ENCODE measurements at places on chromosomes 1 and 21.

DNA sequence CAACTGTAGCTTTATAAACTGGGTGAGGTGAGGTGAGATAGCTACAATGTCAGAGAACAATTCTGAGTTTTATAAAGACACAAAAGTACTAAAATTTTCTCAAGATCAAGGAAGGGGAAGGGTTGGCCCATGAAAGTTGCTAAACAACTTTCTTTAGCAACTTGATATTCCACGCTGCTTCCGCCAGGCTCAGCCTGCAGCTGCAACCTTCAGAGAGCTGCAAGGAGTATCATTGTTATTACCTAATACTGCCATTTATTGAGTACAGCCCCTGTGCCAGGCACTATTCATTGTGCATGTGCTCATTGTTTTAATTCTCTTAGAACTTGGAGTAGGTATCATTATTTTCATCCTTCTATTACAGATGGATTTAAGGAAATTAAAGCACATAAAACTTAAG, 34.1 kb upstream of the SUCO start:
- DNase-seq = no peak

DNA sequence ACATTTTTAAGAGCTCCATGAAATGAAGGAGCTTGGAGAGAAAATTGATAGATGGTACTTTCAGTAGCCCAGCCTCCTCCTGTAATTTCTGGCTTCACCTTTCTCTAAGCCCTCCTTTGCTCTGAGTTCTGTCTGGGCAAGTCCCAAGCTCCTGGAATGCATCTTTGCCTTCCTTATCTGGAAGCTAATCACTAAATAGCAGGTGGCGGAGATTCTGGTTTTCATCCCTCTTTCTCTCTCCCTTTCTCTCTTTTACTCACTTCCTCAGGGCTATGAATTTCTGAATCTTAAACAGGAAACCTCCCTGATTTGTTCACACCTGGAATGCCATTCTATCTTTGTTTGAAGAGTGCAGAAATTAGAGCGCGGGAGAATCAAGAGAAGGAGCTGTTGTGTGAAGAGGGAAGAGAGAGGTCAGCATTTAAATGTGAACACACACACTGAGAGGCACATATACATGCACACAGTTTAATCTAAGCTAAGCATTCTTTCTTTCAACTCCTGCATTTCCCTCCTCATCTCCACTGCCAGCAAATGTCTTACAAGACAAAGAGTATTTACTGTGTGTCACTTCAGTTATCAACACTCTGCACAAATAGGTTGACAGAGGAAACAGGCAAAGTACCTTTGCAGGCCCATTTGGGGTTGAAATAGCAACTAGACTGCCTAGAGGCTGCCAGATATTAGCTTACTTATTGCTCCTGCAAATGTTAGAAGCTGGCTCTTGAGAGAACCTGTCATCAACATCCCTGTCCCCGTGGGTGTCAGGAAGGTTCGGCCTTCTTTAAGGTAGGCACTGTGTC, 199.4 kb upstream of the CAMK1G start:
- no peak for DNase-seq

GRCh38 chr1:228465571-228466146, 21.5 kb upstream of the RNF187 start:
- no peak for DNase-seq

DNA sequence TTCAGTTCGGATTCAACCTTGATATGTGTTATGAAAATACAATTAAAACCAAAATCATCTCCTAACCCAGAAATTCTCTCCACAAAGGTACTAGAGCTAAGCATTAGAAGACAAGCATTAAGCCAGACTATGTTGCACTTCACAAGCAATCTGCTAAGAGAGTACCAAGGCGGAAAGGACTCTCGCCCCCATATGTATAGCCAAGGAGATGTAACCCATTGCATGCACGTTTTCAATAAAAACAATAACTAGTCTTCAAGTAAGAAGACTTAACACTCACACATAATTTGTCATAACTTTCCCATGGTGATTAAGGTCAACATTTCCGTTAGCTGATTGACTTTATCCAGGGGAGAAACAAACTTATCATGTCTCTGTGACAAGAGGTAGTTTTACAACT, 27.6 kb upstream of the PTPRC start:
- no peak for DNase-seq

GRCh38 chr1:47680815-47681475, 243.1 kb downstream of the FOXD2 start:
- DNase-seq = no peak

DNA sequence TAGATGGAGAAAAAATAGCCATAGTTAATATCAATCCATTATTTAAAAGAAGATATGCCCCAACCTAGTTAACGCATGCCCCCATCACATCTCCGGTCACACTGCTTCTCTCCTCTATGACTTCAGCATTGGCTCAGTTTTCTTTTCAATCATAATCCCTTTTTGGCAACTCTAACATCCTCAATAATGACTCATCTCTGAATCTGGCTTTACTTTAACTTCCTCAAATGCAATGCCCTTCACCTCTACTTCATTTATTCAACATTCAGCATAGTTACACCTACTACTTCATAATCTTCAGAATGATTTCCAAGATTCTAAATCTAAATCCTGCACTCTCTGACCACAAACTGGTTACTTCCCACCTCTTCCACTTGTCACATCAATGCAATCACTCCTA, 417.3 kb downstream of the USH2A start:
- no peak for DNase-seq

GRCh38 chr1:150281221-150281757, 1.1 kb upstream of the CIART start:
- DNase-seq = no peak

- DNase-seq = no peak
Measured at GRCh38 chr1:54247863-54248515, 48.0 kb downstream of the MRPL37 start.

DNA sequence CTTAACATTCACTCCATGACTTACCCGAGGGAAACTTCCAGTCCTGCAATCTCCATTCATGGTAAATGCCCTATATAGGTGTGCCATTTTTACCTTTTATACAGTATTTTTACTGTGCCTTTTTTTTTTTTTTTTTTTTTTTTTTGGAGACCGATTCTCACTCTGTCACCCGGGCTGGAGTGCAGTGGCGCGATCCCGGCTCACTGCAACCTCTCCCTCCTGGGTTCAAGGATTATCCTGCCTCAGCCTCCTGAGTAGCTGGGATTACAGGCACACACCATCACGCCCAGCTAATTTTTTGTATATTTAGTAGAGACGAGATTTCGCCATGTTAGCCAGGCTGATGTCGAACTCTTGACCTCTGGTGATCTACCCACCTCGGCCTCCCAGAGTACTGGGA, 124.4 kb upstream of the PLPPR4 start:
- DNase-seq = no peak

DNA sequence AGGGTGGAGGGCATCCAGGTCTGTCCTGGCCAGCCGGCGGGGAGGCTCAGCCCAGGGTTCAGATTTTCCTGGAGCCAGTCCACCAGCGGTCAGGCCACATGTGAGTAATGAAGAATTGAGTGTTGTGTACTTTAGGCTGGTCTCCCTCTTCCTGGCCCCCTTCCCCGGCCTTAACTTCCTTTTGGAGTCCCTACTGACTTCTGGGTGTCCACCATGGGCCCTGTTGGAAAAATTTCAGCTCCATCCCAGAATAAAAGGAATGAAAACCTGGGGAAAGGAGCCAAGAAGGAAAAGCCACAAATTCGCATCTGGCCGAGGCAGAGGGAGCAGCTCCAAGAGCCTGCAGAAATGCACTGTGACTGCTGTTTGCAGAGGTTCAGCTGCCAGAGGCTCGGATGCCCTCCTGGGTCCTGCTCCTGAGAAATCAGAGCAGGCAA, 35.5 kb upstream of the HHAT start:
- no peak for DNase-seq

DNA sequence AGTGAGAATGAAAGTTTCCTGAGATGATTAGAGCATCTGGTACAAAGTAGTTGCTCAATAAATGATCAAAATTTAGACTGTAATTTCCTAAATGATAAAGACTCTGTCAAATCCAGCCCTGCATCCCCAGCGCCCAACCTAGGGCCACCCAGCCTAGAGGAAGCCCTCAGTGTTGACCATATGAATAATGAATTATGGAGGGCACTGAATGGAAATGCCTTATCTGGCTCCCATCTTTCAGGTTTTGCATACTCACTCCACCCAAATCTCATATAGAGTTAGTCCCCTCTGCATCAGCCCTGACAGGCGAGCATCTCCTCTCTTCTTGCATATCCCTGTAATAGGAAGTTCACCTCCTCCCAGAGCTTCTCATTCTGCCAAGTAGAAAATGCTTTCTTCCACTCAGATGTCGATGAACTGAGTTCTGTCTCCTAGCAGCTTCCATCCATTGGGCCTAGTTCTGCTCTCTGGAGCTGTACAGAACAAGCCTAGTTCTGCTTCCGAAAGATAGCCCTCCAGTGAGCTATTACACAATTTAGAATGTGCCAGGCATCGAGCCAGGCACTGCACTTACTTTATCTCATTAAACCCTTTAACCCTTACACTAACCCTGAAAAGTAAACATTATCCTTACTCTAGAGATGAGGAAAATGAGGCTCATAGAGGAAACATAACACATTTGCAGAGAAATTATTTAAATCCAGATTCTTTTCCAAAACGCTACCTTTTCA, 20.9 kb downstream of the COA7 start:
- no peak for DNase-seq

- DNase-seq = no peak
Measured at GRCh38 chr1:53145942-53146708, 3.7 kb upstream of the SLC1A7 start.

- no peak for DNase-seq
Measured at GRCh38 chr1:231189683-231190270, 27.9 kb downstream of the TRIM67 start.

DNA sequence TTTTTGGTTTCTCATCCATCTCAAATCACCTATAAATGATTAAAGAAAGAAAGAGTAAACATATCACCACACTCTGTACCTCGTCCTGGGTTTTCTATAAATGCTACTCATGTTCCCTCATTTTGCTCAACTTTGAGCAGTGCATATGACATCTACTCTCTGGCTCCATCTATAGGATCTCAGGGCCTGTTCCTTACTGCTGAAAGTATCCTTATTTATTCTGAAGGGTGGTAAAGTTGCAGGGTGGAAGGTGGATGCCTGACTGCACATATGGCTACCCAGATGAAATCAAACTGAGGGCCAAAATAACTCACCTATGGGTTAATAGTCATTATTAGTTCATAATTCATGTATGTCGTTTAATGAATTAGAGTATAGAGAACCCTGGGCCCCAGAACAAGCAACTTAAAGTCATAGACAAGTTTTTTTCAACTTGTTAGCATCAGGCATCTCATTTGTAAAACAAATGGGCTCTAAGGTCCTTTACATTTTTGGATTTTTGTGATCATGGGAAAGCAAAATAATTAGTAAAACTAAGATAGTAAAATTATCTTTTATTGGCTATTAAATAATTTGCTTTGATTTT, 46.5 kb downstream of the NCF2 start:
- DNase-seq = no peak

DNA sequence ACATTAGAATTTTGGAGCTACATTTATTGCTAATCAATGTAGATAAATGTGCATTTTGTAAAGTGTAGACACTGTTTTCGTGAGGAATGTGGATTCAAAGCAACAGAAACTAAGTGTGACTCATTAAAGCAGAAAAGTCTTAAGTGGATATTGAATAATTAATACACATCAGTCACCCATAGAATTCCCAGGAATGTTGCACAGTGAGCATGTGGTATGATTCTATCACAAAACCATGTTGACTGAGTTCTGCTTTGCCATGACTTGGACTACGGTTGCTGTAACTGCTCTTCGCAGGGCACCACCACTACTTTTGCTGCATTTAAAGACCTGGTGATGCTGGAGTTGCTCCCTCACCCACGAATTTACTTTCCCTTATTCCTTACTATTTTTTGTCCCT, 471.8 kb downstream of the KCNT2 start:
- no peak for DNase-seq

- DNase-seq = no peak
Measured at GRCh38 chr1:101293461-101294051, 56.7 kb downstream of the S1PR1 start.

GRCh38 chr21:21750124-21750825, 752.1 kb downstream of the NCAM2 start:
- no peak for DNase-seq

- DNase-seq = no peak
Measured at GRCh38 chr1:972726-973458, 6.6 kb downstream of the PLEKHN1 start.

DNA sequence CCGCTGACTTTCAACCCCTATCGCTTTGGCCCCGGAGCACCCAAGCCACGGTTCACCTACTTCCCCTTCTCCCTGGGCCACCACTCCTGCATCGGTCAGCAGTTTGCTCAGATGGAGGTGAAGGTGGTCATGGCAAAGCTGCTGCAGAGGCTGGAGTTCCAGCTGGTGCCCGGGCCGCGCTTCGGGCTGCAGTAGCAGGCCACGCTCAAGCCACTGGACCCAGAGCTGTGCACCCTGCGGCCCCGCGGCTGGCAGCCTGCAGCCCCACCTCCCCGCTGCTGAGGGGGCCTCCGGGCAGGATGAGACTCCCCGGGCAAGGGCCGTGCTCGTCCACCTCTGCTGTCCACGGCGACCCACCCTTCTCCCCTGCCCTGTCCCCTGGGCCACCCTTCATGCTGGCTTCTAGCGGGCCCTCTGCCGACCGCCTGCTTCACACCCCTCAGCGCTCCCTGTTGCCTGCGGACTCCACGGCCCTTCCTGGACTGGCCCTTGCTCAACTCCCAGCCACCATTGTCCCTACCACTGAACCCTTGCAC, 92.2 kb upstream of the TRABD2B start:
- no peak for DNase-seq

DNA sequence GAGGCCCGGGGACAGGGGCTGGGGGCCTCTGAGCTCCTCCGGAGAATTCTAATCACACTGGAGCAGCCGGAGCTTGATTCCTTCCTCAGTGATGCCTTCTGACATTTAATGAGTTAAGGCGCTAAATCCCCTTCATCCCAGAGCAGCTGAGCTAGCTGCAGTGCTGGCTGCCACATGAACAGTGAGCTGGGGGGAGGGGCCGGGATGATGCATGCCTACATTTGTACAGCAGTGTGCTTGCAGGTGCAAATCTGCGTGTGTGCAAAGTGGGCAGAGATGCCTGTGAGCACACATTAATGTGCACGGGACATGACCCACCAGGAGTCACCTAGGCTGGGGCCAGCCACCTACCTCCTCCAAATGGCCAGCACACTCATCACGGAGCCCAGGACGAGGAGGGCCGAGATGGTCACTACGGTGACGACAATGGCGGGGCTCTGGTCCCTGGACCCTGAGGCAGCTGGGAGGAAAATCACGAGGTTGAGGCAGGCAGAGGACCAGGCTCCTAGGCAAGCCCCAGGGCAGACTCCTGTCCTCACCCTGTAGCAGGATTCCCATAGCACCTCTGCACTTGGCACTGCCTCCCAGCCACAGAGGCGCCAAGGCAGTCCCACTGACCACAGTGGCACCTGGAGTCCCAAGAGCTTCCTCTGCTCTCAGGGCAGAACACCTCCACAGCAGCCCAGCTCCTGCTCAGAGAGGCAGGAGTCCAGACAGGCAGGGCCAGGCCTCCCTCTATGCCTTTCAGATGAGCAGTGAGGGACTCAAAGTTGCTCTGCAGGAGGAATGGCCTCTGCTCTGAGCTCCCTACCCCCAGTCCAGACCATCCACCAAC, 34.7 kb downstream of the CDCA8 start:
- DNase-seq = no peak

- DNase-seq = no peak
Measured at GRCh38 chr21:42022091-42022430, 11.9 kb upstream of the ZBTB21 start.
